AG09319 (cell line): ENCODE measurements at places on chromosomes 11 and 22.

GRCh38 chr22:19853879-19854777, 546 bp downstream of the GNB1L start:
- no peak for DNase-seq

DNA sequence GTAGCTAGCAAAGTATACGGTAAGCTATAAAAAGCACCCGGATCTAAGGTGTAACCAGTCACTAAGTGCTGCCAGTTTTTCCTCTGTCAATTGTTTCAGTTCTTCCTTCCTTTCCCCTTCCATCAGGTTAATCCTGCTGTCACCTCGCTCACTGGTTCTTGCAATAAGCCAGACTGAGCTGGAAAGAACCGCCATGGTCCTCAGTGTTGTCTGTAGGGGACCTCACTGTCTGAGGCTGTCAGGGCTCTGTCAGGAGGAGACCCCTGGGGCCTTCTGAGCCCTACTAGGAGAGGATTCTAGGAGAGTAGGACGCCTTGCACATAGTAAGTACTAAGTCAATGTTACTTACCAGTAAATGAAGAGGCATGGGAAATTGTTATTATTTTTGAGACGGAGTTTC, 1.4 kb upstream of the TBC1D22A start:
- DNase-seq = no peak

- peak; percentile 59 for DNase-seq
Observed at GRCh38 chr11:6362873-6363678, 27.2 kb upstream of the SMPD1 start.

- DNase-seq = no peak
Observed at GRCh38 chr11:73267906-73268540, 4.1 kb upstream of the P2RY6 start.

DNA sequence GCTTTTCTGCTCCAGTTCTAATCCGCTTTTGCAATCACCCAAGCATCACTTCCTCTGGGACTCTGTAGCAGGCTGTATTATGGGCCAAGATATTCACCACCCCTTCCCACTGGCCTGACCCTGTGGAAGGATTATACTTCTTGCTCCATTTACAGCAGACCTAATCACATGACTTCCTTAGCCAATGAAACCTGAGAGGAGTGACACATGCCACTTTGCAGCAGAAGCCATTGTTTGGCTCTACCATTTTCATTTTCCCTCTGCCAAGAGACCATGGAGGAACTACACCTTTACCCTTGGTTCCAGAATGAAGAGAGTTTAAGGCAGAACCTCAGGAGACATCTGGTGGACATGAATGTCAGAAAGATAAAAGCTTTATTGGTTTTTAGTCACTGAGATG, 134.9 kb upstream of the HSD17B12 start:
- no peak for DNase-seq
